ENCODE measurements at places on chromosomes 13 and 19. TPM values are rescaled to one million over a fixed set of nuclear protein-coding genes. Genes with fewer than 3 reads are reported as not detected.

Gene MIDN
- total RNA-seq: 24.8 TPM

Gene COL4A2
- total RNA-seq: 493 TPM

Gene UGGT2
- total RNA-seq: 37.6 TPM

Gene ZNF177
- 1.3 TPM for total RNA-seq

Gene ZIM2
- not detected for total RNA-seq

Gene NKG7
- not detected for total RNA-seq

Gene KIR2DL4
- total RNA-seq: not detected

Gene KASH5
- total RNA-seq: not detected

Gene ZNF649
- total RNA-seq: 9.6 TPM

Gene EPSTI1
- total RNA-seq: 2.3 TPM

Gene GDF15
- 159 TPM for total RNA-seq

Gene KCNN1
- total RNA-seq: not detected

Gene MAST1
- total RNA-seq: 0.33 TPM

Gene GPC6
- total RNA-seq: not detected

Gene ZNF534
- total RNA-seq: not detected

Gene ACP7
- total RNA-seq: not detected

Gene LDLR
- total RNA-seq: 37.9 TPM

Gene APOC4
- not detected for total RNA-seq

Measured in vein endothelial cell (primary cell).